ENCODE measurements at places on chromosomes 11 and 22. TPM values are rescaled to one million over a fixed set of nuclear protein-coding genes. Genes with fewer than 3 reads are reported as not detected.

The TCIRG1 gene
- total RNA-seq: 83.4 TPM

The SLC29A2 gene
- total RNA-seq: 0.85 TPM

The RBX1 gene
- total RNA-seq: 57.2 TPM

The SMCO4 gene
- 10.4 TPM for total RNA-seq

The LRRC55 gene
- total RNA-seq: not detected

The ARHGAP20 gene
- 2.3 TPM for total RNA-seq

The TMEM191B gene
- 0.77 TPM for total RNA-seq

The NLRP14 gene
- total RNA-seq: under 0.01 TPM

The CLNS1A gene
- 131 TPM for total RNA-seq

The NPTXR gene
- 2.5 TPM for total RNA-seq

The RBMXL2 gene
- not detected for total RNA-seq

The TSPAN18 gene
- total RNA-seq: under 0.01 TPM

The NCR3LG1 gene
- total RNA-seq: 3.1 TPM

The TRAPPC4 gene
- total RNA-seq: 93.9 TPM

The LAMTOR1 gene
- total RNA-seq: 62.3 TPM

The PTGDR2 gene
- total RNA-seq: 2.3 TPM

The HBE1 gene
- not detected for total RNA-seq

The SYT12 gene
- 2.0 TPM for total RNA-seq

The GNAZ gene
- 0.96 TPM for total RNA-seq

The FAM83F gene
- total RNA-seq: under 0.01 TPM

The CSRP3 gene
- total RNA-seq: not detected

The PRRG4 gene
- under 0.01 TPM for total RNA-seq

The ILK gene
- 267 TPM for total RNA-seq
